ENCODE measurements at places on chromosomes 13 and 19.

- no peak for DNase-seq
Measured at GRCh38 chr19:48194844-48195830, 24.7 kb downstream of the ZSWIM9 start.

DNA sequence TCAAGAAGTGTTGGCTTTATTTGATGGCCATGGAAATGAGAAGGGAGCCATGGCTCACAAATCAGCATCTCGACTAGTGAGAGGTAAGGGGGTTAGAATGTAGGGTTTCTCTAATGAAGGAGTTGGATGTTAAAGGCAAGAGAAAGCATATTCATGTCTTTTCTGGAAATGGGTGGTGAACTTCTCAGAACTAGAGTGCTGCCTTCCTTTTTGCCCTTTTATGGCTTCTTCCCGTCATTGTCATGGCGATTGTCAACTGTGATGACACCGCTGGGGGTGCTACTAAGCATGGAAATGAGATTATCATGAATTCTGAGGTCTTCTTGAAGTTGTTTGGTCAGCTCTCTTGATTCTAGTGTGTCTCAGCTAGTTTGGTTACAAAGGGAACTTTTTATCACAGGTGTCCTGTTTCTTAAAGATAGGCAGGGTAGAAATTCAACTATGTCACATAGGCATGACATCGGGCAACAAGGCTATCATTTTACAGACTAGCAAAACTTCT is 180.4 kb downstream of the LIG4 start:
- DNase-seq, result no peak

- DNase-seq, result no peak
Measured at GRCh38 chr19:439167-439900, 21.5 kb downstream of the SHC2 start.

GRCh38 chr19:6227936-6228325 is 51.8 kb downstream of the MLLT1 start:
- no peak for DNase-seq

DNA sequence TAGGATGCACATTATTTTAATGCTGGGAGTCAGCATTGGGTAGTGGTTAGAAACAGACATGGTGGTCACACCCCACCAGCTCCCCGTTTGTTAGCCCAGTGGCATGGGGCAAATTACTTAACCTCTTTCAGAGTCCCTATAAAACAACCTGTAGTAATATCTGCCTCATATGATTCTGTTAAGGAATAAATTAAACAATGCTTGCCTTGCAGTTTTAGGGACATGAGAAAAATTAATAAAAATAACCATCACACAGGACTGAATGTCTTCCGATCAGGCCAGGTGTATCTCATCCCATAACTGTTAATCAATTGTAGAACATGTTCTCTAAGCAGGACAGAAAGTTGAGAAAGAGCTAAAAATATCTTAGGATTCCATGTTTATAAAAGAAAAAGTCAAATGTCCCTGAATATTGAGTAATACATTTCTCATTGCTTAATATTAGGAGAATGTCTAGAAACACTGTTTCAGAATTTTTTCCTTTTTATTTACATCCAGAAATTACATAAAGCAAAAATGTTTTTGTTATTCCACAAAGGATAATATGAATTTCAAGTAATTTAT is 196.5 kb downstream of the GPC6 start:
- no peak for DNase-seq

GRCh38 chr13:42272804-42273175 is 838 bp downstream of the AKAP11 start:
- DNase-seq, result no peak

- DNase-seq, result peak; percentile 96
Measured at GRCh38 chr19:47130589-47131227, at the start of gene SAE1. Gene SAE1 (plus strand): TSS chr19:47130835. CDS start chr19:47130931, 96 bp downstream.

- DNase-seq, result no peak
Measured at GRCh38 chr13:66689037-66689619, 541.0 kb downstream of the PCDH9 start.

- DNase-seq, result no peak
Measured at GRCh38 chr13:91329733-91330132, 17.8 kb upstream of the MIR17HG start.

GRCh38 chr13:24041651-24042225 is 118.8 kb upstream of the SPATA13 start:
- no peak for DNase-seq

DNA sequence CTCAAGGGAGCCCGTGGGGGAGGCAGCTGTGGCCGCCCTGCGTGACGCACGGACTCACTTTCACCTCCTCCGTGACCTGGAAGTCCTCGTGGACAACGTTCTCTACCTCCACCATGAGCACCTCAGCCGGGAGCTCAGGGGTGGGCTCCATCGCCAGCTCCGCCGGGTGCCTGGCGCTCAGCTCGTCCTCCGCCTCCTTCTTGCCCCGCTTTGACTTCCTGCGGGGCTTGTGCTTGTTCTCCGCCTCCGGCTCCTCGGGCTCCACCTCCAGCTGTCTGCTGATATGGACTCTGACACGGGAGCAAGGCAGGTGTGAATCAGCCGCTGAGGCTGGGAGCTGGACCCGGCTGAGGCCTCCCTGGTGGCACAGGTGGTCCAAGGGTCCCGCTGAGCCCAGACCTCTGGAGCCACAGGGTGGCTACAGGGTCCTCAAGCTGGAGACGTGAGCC is 8.2 kb downstream of the LONP1 start:
- DNase-seq, result no peak

- no peak for DNase-seq
Measured at GRCh38 chr13:59166174-59166573, 997.6 kb downstream of the DIAPH3 start.

GRCh38 chr19:33214596-33214995 is 11.1 kb downstream of the SLC7A10 start:
- DNase-seq, result no peak

DNA sequence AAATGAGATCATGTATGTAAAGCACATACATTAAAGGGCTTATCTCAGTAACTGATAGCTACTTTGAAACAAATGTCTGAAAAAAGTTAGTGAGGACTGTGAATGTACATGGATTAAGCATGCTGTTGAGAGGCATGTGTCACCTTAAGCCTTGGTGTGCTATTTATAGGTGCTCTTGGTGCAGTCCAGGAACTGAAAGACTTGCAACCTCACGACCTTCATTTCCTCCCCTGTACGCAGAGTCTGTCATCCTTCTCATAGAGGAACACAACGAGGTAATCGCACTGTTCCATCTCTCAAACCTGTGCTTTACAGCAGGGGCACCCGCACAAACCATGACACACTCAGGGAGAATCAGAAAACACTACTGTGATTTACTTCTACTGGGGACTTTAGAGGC is 65.6 kb downstream of the UFM1 start:
- no peak for DNase-seq

DNA sequence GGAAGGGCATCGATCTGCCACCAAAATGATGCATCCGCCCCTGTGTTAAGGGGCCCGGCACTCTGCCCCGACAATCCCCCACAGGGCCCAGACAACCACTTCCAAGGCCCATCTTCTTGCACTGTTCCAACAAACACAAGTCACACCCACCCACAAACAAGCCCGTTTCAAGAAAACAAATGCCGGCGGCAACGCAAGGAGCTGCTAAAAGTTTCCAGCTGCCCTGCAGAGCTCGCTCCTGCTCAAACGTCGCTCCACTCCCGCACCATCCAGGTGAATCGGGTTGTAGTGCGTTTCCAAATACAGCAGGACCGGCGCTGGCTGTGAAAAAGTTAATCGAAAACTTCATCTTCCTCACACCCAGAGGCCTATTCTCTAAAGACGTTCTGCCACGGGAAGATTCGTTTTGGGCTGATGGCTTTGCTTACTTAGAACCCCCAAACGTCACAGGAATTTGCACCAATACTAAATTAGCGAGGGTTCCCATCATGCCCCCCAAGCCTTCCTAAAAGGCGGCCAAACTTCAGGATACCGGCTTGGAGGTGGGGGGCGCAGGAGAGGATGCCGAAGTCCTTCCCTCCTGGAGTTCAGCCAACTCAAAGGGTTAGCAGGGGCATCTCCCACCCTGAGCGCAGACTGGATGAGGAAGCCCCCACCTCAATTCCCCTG is 107.4 kb upstream of the DOCK9 start:
- DNase-seq, result no peak

DNA sequence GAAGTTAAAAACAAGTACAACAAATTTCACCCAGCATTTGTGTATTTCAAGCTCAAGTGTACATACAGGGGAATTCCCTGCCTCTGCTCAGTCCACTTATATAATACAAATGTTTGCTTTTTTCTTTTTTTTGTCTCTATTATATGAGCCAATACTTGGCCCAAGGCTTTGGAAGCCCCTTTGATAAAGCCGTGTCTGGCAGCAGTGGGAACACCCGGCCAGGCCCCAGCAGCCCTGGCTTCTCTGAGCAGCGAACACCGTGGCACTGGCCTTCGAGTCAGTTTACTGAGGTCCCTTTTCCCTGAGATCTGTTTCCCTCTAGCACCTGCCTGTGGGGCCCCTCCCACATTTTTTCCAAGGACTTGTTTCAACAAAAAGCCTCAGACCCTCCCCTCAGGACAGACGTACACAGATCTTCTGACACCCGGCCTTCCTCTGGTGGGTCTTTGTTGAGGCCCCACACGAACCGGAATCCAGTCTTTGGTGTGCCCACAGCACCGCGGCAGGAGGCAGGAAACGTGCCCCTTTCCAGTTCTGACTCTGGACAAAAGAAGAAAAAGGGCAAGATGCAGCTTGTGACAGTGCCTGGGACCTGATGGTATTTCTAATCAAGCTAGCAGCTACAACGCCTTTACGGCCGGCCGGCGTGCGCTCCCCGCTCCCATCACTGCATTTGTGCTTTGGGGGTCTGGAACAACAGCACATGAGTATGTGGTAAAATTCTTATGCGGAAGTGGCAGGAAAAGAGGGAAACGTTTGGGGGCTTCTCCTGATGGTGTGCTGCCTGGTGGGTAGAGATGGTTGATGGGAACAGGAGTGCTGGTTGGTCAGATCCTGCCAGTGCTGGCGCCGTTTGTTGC is 13.8 kb downstream of the SIPA1L3 start:
- no peak for DNase-seq

DNA sequence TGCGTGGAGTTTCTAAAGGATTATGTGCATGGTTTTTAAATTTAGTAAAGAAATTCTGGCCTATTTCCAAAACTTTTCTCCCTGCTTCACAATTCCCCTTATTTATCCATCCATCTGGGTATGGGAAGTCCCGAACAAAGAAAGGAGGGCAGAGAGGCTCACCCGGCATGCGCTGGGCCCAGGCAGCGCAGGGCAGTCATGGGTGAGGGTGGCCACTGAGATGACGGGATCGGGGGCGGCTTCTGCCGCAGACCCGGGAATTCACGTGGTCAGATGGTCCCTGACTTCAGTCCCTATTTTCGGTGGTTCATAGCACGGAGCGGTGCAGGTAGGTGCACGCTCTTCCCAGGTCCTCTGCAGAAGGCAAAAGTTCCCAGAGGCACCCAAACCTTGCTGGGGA is 14.5 kb downstream of the IRS2 start:
- no peak for DNase-seq

- DNase-seq, result no peak
Measured at GRCh38 chr19:48945817-48946216, 8.9 kb upstream of the BAX start.

DNA sequence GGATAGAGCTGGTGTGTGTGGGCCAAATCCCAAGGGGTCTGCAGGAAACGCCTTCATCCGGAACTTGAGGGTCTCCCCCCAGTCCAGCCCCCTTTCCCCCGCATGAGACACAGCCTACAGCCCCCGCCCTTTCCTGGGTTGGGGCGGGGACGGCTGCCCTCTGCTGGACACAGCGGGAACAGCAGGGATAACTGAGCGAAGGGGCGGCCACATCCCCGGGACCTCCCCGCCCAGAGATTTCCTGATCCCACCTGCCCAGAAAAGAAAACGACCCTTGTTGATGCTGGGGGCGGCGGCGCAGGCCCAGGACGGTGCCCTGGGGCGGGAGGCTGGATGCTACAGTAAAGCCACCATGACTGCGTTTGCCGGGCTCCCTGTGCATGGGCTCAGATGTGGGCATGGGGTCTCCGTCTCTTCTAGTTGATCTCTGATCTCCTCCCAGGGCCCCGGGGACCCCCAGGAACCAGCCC is 14.2 kb downstream of the ONECUT3 start:
- no peak for DNase-seq

GRCh38 chr13:27183561-27184147 is 12.0 kb upstream of the USP12 start:
- no peak for DNase-seq

GRCh38 chr13:66071608-66072007 is 1158.5 kb downstream of the PCDH9 start:
- no peak for DNase-seq

DNA sequence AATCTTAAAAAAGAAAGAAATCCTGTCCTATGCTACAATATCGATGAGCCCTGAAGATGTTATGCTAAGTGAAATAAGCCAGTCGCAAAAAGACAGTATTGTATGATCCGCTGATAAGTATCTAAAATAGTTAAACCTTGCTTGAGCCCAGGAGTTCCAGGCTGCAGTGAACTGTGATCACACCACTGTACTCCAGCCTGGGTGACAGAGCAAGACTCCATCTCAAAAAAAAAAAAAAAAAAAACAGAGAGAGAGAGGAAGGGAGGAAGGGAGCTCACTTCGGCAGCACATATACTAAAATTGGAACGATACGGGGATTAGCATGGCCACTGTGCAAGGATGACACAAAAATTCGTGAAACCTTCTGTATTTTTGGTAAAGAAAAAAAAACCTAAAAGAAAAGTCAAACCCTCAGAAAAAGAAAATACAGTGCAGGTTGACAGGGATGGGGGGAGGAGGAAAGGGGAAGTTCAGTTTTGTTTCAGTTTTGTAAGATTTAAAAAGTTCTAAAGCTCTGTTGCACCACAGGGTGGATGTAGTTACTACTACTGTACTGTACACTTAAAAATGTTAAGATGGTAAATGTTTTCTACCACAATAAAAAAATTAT is 8.4 kb downstream of the CLASRP start:
- DNase-seq, result no peak

GRCh38 chr13:77518266-77518665 is 17.2 kb upstream of the SCEL start:
- DNase-seq, result no peak

GRCh38 chr19:16945762-16946465 is 57.1 kb downstream of the F2RL3 start:
- no peak for DNase-seq

DNA sequence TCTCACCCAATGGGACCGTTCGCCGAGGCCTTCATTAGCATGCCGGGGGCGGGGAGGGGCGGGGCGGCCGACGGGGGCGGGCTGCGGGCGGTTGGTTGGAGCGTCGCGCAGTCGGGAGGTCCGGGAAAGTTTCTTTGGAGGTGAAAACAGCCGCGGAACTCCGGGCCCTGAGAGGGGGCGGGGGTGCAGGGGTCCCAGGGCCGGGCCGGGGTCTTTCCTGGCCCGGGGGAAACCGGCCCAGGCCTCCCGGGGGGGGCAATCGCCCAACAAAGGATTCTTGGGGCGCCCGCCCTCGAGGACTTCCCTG is at the start of gene HMG20B:
HMG20B (plus strand) TSS at position 90 of the 307 bp plus-strand sequence. CDS start 366 bp downstream, outside the sequence.
- DNase-seq, result no peak
